ENCODE measurements at places on chromosomes 4 and X.

GRCh38 chr4:141684785-141685184, 48.4 kb downstream of the IL15 start:
- no peak for DNase-seq

DNA sequence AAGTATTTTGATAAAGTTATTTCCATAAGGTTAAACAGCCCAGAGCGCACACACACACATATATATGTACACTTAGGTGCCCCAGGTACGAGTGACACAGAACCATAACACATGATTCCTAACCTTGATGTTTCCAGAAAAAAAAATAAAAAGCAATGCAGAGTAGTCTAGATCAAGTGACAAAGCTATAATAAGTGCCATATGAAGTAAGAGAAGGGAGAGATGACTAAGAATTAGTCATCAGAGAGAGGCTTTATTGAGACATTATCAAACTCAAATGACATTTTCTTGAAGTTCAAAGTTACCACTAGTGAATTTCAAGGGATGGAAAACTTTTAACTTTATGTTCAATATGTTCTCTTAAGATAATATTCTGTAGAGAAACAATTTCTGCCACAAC, 215.0 kb downstream of the HTR2C start:
- no peak for DNase-seq

GRCh38 chr4:16113741-16114140, 29.9 kb upstream of the PROM1 start:
- no peak for DNase-seq

DNA sequence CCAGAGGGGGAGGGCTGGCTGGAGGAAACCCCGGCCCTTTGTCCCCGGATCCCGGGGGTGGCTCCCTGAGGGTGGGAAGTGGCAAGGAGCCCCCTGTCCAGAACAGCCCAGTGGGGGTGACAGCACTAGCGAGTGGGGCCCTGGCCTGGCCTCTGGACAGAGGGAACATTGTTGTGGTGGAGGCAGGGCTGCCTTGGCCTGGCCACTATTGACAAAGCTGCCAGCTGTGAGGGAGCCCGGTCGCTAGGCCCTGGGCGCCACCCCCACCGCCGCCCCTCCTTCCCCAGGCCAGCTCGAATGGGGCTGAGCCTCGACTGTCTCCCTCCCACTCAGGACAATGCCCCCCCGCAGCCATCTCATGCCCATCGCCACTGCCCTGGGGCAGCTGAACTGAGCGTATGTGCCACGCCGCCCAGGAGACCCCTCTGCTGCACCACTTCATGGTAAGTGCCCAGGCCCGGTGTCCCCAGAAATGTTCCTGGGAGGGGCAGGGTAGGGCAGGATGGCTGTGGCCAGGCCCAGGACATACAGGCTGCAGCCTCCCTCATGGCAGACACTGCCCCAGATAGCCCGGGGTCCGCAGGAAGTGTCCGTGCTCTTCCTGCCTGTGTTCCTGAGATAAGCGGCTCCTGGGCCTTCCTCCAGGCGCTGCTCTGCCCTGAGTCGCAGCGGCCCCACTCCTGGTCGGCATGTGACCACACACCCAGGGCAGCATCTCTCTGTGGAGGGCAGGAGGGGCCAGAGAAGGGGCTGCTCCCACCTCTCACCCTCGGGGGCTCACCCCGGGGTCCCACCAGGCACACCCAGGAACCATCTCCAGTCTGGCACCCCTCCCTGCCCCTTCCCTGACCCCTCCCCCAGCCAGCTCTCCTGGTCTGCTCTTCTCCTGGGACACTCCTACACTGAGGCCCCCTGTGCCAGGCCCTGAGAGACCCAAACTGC, 1.4 kb downstream of the PLXNB3 start:
- peak; percentile 89 for DNase-seq

All from pons (tissue), 1 donor.